Psoas muscle (tissue), 8 donors: ENCODE measurements at places on chromosomes 4 and X.

- no peak overlapping the region for H3K27ac ChIP-seq
- no peaks in the 10 kb centered on the region for H3K36me3 ChIP-seq
- DNase-seq, result no peak
- H3K4me1 ChIP-seq, result no peaks in the 10 kb centered on the region
- no peak overlapping the region for H3K4me3 ChIP-seq
- H3K27me3 ChIP-seq, result no peaks in the 10 kb centered on the region
Observed at GRCh38 chr4:37068580-37068979, 176.0 kb upstream of the NWD2 start.

DNA sequence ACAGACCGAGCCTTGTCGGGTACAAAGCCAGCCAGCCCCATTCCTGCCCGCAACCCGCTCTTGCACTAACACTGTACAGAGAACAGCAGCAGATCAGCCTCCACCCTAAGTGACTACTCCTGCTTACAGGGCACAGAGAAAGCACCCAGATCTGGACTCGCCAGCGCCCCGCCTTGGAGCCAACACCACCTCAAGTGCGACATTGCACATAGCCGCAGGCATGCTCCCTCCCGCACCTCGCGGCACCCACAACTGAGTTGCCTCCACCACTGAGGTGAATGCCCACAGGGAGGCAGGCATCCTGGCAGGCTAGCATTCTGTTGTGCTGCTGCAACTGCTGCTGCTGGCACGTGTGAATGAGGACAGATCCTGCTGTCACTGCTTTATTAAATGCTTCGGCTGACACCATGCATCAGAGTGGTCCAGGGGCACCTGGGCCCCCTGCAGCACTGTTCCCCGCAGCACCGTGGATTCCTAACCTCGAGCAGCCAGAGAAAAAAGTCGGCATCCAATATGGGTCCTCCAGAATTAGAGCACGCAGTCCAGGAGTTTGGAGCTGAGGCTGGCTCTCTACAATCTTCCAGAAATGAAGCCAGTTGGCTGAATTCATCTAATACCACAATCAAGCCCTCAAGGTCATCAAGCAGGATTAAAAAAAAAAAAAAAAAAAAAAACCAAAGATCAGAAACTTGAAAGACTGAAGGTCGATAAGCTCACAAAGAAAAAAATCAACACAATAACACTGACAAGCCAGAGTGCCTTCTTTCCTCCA lies 352.9 kb downstream of the GASK1B start:
- H3K27ac ChIP-seq, result no peak overlapping the region
- H3K36me3 ChIP-seq, result no peaks in the 10 kb centered on the region
- DNase-seq, result no peak
- no peaks in the 10 kb centered on the region for H3K4me1 ChIP-seq

DNA sequence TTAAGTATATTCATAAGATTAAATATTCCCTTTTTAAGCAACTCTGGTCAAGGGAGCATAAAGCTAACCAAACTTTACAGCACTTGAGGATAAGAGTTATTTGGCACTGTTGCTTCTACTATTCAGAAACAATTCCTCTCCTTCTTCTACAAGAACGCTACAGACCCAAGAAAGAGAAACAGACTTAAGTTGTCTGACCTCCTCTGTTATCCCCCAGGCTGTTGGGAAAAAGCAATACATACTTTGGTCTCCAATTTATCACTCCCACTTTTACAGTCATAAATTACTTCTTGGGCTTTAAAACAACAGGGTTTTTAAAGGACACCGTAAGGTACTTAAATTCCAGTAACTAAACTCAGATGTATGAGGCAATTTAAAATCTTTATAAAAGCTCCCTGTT lies 147.4 kb downstream of the COL25A1 start:
- no peak for DNase-seq
- no peak overlapping the region for H3K27ac ChIP-seq

DNA sequence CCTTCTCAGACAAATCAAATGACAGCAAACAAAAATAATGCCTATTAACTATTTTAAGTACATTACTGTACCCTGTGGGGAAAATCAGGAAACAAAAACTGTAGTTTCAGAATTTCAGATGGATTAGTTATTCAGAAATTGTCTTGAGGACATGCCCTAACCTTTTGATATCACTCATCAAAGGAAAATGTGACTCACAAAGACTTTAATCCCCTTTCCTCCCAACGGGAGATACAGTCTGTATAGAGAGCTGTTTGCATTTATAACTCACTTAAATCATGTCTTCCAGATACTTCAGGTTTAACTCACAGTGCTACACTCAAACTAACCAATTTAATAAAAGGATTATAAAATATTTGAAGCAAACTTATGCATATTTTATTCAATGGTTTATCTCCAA lies 304.0 kb downstream of the MAPK10 start:
- no peak overlapping the region for H3K27ac ChIP-seq
- no peaks in the 10 kb centered on the region for H3K4me1 ChIP-seq
- no peak for DNase-seq
- no peaks in the 10 kb centered on the region for H3K27me3 ChIP-seq

DNA sequence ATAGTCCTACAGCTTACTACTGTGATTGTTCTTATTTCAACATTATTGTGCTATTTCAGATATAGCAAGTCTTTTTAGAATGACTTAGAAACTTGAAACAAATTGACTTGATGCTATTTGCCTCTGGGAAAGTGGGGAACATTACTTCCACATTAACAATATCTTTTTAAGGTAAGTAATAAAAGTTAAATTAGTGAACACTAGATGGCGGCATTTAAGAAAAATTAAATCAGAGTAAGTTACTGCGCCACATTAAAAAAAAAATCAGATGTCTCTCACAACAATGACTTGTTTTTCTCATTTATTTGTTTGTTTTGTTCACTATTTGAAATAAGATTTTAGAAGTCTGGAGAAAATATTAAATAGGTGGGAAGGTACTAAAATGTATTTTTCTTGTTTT lies 1026.9 kb upstream of the SLIT2 start:
- H3K27me3 ChIP-seq, result no peaks in the 10 kb centered on the region
- no peaks in the 10 kb centered on the region for H3K4me1 ChIP-seq
- H3K36me3 ChIP-seq, result no peaks in the 10 kb centered on the region
- H3K4me3 ChIP-seq, result no peak overlapping the region

DNA sequence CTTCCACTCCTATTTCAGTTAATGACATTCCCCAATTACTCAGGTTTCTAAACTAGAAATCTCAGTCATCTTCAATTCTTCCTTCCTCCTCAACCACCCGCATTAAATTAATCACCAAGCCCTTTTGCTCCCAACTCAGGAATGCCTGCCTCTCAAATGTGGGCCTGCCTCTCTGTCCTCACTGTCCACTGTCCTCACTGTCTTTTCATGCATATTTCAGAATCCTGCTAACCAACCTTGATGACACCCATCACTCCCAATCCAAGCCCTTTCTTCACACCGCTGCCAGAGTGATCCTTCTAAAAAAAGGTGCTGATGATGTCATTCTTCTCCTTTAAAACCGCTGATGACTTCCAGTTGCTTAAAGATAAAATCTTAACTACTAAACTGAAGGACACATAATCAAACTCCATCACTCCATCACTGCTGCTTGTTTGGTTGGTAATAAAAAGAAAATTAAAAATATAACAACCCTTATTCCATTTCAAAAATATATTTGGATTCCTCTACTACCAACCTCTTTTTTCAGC lies 5.1 kb upstream of the APBB2 start:
- no peak for DNase-seq
- peaks cover 4% of the 10 kb centered on the region for H3K4me1 ChIP-seq
- H3K27ac ChIP-seq, result no peak overlapping the region
- H3K27me3 ChIP-seq, result no peaks in the 10 kb centered on the region
- no peaks in the 10 kb centered on the region for H3K36me3 ChIP-seq
- H3K4me3 ChIP-seq, result no peak overlapping the region

DNA sequence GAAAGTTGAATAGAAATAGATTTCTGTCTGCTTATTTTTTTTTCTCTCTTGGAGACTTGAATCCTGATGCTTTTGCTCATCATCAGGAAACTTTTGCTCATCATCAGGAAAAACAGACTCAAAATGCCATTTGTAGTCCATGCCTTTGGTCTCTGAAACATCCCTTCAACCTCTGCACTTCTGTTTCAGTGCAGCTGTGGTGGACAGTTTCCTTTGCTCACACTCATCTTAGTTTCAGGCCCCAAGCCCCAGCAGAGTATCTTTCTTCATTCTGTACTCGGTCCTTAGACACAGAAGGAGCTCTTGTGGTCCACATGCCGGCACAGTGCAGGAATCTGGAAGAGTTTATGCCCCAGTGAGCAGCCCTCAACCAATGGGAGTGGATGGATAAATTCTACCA lies 337.9 kb downstream of the PPP3CA start:
- H3K27ac ChIP-seq, result no peak overlapping the region
- H3K27me3 ChIP-seq, result no peaks in the 10 kb centered on the region
- no peaks in the 10 kb centered on the region for H3K4me1 ChIP-seq

- no peaks in the 10 kb centered on the region for H3K27me3 ChIP-seq
- peaks cover 37% of the 10 kb centered on the region for H3K4me1 ChIP-seq
- DNase-seq, result no peak
- no peak overlapping the region for H3K4me3 ChIP-seq
Observed at GRCh38 chr4:100306018-100306417, 115.8 kb upstream of the DDIT4L start.

DNA sequence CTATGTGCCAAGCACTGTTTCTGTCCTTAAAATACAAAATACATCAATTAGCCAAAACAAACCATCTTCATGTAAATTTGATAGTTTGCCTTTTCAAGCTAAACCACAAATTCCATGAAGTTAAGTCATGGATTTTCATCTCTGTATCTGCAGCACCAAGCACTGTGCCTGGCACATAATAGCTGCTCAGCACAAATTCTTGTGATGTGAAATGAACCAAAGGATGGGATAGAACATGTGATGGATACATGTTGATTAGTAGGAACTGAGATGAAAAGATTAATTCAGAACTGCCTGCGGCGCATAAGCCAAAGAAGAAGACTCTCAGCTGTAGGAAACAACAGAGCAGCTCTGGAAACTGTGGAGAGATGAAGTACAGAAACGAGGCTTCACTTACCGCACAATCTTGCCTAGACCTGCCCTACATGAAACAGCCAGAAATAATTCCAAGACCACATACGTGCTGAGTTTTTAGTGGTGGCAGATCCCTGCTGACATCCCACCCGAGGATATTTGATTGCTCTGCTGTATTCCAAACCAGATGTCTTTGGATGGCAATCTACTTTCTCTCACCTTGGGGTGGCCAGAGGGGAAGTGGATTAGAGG lies 40.9 kb upstream of the DCLK2 start:
- no peak overlapping the region for H3K27ac ChIP-seq
- H3K4me3 ChIP-seq, result no peak overlapping the region
- no peaks in the 10 kb centered on the region for H3K36me3 ChIP-seq
- no peak for DNase-seq
- no peaks in the 10 kb centered on the region for H3K27me3 ChIP-seq
- H3K4me1 ChIP-seq, result no peaks in the 10 kb centered on the region
